ENCODE measurements at places on chromosomes 6 and 20.

DNA sequence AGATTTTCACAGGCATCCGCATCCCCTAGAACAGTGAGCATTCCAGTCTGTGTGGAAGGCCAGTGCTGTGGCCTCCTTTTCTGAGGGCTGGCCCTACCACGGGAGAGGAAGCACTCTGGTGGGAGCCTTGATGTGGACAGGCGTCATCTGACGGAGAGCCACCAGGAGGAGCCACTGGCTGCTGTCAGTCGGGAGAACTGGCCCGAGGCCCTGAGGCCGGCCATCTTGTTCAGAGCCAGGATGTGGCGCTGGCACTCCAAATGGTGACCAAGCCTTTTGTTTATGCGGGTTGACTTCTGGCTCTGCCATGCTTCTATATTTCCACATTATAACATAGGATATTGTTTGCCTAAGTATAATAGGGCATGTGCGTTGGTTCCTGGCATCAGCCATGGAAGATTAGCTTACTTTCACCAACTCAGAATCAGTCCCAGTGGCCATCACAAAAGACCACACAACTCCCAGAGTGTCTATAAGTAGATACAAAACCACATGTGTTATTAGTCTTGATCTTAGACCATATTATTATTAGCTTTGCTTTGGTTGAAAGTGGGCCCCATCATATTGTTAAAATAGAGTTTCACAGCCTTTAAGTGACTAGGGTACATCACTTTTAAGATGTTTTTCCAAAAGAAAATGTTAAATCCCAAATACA is 273.9 kb upstream of the TAB2 start:
- no peak for DNase-seq

- DNase-seq = no peak
Observed at GRCh38 chr6:86031713-86032112, 389.0 kb upstream of the SYNCRIP start.

GRCh38 chr6:167947716-167948115 is 49.8 kb upstream of the KIF25 start:
- DNase-seq = no peak

DNA sequence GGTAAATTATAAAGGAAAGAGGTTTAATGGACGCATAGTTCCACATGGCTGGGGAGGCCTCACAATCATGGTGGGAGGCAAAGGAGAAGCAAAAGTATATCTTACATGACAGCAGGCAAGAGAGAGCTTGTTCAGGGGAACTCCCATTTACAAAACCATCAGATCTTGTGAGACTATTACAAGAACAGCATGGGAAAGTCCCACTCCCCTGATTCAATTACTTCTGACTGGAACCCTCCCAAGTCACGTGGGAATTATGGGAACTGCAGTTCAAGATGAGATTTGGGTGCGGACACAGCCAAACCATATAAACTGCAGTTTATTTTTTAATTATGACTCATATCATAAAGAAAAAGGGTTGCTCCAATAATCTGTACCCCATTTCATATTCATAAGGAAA is 22.3 kb upstream of the HLA-DQA2 start:
- no peak for DNase-seq

- DNase-seq = no peak
Observed at GRCh38 chr6:122758927-122759334, 20.6 kb upstream of the FABP7 start.

- no peak for DNase-seq
Observed at GRCh38 chr6:41028561-41029412, 10.2 kb downstream of the UNC5CL start.

DNA sequence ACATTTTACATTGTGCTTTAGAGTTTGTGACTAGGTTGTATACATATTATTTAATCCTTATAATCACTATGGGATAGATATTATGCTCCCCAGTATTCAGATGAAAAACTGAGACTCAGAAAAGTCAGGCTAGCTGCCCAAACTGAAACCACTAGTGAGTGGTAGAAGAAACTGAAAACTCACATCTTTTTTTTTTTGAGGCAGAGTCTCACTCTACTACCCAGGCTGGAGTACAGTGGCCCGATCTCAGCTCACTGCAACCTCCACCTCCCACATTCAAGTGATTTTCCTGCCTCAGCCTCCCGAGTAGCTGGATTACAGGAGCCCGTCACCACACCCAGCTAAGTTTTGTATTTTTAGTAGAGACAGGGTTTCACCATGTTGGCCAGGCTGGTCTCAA is 22.2 kb downstream of the RNF24 start:
- DNase-seq = no peak

- DNase-seq = no peak
Observed at GRCh38 chr6:66854014-66854413, 1147.0 kb upstream of the EYS start.

DNA sequence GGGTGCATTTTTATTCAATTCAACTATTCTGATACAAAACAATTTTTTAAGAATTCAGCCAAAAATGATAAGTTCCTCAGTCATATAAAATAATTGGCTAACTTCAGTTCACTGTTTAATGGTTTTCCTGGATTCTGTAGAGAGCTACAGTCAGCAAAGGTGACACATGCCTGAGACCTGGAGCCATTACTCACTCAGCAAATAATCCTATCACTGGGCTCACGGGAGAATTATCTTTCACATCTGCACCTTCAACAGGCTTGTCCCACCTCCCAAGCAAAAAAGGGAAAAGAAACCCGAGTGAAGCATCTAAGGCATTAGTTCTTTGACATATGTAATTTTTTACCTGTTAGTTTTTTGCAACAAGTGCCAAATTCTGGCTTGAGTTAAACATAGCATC is 34.9 kb upstream of the FOXA2 start:
- DNase-seq = no peak

DNA sequence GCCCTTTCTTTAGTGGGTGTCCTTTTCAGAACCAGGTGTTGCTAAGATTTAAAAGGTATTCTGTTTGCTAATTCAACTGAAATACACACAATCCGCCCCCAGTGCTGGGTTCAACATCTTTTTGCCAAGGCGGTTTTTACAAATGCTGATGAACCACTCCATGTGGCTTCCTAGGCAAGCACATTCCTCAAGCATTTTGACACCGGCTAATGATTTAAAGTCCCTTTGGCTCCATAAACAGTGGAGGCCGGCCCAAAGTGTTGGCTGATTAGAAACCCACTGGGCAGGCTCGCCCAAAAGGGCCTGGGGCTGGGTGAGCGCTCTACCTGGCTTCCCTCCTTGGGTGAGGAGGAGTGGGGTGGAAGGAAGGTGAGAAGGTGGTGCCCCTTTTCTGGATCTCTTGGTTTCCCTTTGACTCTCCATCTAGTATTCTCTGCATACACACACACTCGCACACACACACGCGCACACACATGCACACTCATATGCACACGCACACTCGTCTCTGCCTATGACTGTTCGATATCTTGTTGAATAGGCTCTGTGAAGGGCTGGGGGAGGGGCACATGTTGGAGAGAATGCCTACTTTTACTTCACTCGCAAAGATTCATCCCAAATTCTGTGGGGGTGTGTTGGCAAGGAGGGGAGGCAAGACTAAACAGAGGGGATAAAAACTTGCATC is 66.7 kb upstream of the ARMC2 start:
- no peak for DNase-seq

GRCh38 chr6:156862711-156863110 is 85.5 kb downstream of the ARID1B start:
- no peak for DNase-seq

- DNase-seq = no peak
Observed at GRCh38 chr6:103769431-103769830, 1090.3 kb downstream of the HACE1 start.

DNA sequence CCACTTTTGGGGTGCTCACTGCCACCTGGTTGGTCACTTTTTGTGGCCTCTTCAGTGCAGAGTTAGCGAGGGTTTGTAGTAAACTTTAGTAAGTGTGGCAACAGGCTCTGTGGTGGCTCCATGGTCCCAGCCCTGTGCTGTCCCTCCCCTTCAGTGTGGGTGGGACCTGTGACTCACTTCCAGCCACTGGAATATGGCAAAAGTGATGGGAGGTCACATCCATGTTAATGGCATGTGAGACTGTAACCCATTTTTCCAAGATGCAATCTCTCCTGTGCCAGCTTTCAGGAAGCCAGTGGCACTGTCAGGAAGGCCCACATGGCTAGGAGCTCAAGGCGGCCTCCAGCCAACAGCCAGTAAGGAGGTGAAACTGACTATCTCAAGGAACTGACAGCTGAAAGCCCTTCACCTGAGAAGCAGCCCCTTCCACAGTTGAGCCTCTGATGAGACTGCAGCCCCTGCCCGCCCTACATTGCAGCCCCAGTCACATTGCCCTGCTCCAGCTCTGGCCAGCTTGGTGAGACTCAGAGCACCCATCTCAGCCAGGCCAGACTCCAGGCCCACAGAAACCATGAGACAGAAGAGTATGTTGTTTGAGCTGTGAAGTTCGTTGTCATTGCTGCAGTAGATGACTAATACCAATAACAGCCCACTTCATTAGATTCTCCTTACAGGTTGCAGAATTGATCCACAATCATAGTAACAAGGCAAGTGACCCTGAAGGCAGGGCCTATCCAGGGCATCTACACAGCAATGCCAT is 13.1 kb upstream of the CST7 start:
- no peak for DNase-seq

DNA sequence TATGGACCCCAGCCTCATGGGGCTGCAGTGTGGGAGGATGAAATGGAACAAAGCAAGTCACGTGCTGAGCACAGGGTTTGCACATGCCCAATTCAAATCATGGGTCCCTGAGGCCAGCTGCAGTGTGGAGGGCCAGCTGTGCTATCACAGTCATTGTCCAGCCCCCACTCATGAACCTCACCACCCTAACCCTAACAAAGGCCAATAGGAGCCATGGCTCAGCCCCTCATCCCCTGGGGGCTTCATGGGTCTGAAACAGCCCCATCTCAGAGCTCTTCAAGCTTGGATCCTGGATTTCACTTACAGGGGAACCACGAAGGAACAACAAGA is 125.6 kb upstream of the MAFB start:
- DNase-seq = no peak

DNA sequence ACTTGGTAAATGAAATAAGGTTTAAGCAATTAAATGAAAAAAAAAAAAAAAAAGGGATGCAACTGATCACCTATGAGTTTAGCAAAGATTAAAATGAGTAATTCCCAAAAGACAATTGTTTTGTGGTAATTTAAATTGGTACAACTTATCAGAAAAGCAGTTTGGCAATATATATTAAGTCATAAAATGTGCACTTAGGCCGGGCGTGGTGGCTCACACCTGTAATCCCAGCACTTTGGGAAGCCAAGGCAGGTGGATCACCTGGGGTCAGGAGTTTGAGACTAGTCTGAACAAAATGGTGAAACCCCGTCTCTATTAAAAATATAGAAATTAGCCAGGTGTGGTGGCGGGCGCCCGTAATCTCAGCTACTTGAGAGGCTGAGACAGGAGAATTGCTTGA is 7.9 kb downstream of the PHACTR2 start:
- DNase-seq = no peak

DNA sequence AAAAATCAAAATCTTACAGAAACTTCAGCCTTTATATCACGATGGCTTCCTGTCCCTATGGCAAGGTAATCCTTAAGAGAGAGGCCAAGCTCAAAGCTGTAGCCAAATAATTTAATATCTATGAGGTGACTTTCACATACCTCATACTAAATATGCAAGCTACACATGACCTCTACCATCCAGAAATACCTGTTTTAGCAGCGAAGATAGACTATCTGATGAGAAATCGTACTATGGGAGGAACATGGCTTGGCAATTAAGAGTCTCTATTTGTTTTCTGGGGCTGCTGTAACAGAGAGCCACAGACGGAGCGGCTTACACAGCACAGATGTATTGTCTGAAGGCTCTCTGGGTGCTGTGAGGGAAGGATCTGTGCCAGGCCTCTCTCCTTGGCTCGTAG is 31.0 kb upstream of the SALL4 start:
- DNase-seq = no peak

GRCh38 chr6:168308390-168309144 is 11.0 kb downstream of the DACT2 start:
- DNase-seq = no peak

- peak; percentile 60 for DNase-seq
Observed at GRCh38 chr6:28537509-28538140, 11.9 kb downstream of the GPX5 start.

DNA sequence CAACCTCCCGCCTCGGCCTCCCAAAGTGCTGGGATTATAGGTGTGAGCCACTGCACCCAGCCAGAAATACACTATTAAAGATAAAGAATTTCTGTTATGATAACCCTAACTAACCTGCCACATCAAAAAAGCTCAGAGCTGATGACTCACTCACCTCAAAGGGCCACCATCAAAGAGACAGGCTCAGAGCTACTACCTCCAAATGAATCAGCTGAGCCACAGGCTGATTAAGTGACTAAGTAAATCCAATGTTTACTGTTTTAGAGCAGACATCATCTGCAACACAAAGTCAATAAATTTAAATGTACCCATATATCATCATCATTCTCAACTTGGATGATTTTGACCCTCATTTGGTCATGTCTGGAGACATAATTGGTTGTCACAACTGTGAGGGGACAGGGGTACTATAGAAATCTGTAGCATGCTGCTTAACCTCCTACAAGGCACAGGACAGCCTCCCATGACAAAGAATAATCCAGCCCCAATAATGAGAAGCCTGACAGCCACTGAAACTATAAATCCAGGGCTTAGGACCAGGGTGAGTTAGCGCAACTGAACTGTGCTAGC is 106.5 kb downstream of the ATP9A start:
- DNase-seq = peak; percentile 2

- DNase-seq = no peak
Observed at GRCh38 chr6:1424306-1424927, 35.0 kb downstream of the FOXF2 start.

GRCh38 chr6:4781426-4781825 is 5.2 kb downstream of the CDYL start:
- DNase-seq = no peak

- DNase-seq = no peak
Observed at GRCh38 chr6:127868338-127868737, 32.5 kb downstream of the THEMIS start.

- DNase-seq = no peak
Observed at GRCh38 chr6:41963371-41963770, 21.8 kb upstream of the CCND3 start.

GRCh38 chr6:135540207-135540840 is 42.8 kb upstream of the AHI1 start:
- DNase-seq = no peak

GRCh38 chr6:152783217-152783878 is 32.8 kb downstream of the VIP start:
- no peak for DNase-seq

DNA sequence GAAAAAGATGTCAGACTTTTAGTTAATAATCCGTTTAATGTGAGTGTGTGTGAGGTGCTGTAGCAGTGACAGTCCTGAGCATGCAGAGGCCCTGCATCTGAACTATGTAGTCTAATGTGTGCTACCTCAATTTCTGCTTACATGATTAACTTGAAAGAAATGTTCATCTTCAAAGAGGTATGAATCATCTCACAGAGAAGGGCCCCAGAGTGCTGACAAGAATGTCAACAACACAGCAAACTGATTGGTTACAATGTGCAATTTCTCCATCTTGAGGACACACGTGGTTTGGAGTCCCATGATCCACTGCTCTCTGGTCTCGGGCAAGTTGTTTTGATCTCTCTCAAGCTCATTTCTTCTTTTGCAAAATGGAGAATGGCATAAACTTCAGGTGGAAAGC is 61.7 kb upstream of the EMILIN3 start:
- DNase-seq = peak; percentile 39

DNA sequence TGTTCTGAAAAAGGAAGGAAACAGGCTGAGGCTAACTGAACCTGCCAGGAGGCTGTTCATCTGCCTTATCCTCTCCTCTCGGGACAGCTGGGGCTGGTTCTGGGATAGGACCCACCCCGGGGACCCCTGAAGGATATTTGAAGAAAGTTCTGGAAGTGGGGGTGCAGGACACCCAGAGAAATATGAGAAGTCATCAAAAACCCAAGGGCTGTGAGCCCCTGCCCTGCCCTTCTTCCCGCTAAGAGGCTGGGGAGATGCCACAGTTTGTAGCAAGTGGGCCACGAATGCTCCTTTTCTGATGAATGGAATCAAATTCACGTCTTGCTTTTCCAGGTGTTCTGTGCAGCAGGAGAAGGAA is 37.9 kb downstream of the TMEM242 start:
- no peak for DNase-seq
